ENCODE measurements at places on chromosomes 6 and 20. TPM values are rescaled to one million over a fixed set of nuclear protein-coding genes. Genes with fewer than 3 reads are reported as not detected.

Gene DEFB132
- not detected for total RNA-seq

Gene TMEM200A
- 0.55 TPM for total RNA-seq

Gene ANKRD6
- 14.0 TPM for total RNA-seq

Gene ENPP5
- 4.4 TPM for total RNA-seq

Gene E2F1
- 0.66 TPM for total RNA-seq

Gene GTPBP2
- 57.5 TPM for total RNA-seq

Gene DEFB124
- total RNA-seq, result 0.32 TPM

Gene KCNK5
- total RNA-seq, result 16.0 TPM

Gene TAAR1
- total RNA-seq, result not detected

Gene BEND6
- not detected for total RNA-seq

Gene ACSS1
- 34.5 TPM for total RNA-seq

Gene FILIP1
- total RNA-seq, result 0.88 TPM

Gene MEP1A
- total RNA-seq, result 0.25 TPM

Gene SYCP2
- 2.4 TPM for total RNA-seq

Gene ERMARD
- 16.7 TPM for total RNA-seq

Gene COL19A1
- total RNA-seq, result 0.61 TPM

Gene FAM83C
- total RNA-seq, result not detected

Gene RSPO3
- 2.2 TPM for total RNA-seq

Gene FLRT3
- total RNA-seq, result 1.8 TPM

Gene MEA1
- total RNA-seq, result 24.9 TPM

Gene ZNF292
- total RNA-seq, result 23.9 TPM

Gene PRDM13
- not detected for total RNA-seq

Gene BPIFB2
- total RNA-seq, result not detected

Gene LRP11
- 22.2 TPM for total RNA-seq

Gene KHDC1L
- total RNA-seq, result not detected

Gene SRSF12
- total RNA-seq, result 1.2 TPM

Gene CHRNA4
- not detected for total RNA-seq

Gene B3GAT2
- 0.06 TPM for total RNA-seq

Gene HCRTR2
- total RNA-seq, result not detected

Gene SSTR4
- not detected for total RNA-seq

Gene MANEA
- total RNA-seq, result 4.1 TPM

Gene SLC23A2
- total RNA-seq, result 8.5 TPM

Gene ATXN1
- total RNA-seq, result 20.0 TPM

Gene IMPG1
- 0.06 TPM for total RNA-seq

Gene FAM83D
- 0.22 TPM for total RNA-seq

Gene NDUFAF5
- 9.9 TPM for total RNA-seq

Gene PPT2
- total RNA-seq, result 8.5 TPM

Gene PRR18
- 0.47 TPM for total RNA-seq

Gene MTFR2
- total RNA-seq, result 0.32 TPM

Gene WFDC13
- total RNA-seq, result not detected

Gene WFDC10B
- not detected for total RNA-seq
